CD4-positive, alpha-beta T cell treated with Interleukin-12 subunit alpha and Interleukin-12 subunit beta, for 1 hour (primary cell): ENCODE measurements at places on chromosomes 1 and 21.
A peak's percentile ranks its signal among the peaks of the same experiment; 100 is the strongest.

DNA sequence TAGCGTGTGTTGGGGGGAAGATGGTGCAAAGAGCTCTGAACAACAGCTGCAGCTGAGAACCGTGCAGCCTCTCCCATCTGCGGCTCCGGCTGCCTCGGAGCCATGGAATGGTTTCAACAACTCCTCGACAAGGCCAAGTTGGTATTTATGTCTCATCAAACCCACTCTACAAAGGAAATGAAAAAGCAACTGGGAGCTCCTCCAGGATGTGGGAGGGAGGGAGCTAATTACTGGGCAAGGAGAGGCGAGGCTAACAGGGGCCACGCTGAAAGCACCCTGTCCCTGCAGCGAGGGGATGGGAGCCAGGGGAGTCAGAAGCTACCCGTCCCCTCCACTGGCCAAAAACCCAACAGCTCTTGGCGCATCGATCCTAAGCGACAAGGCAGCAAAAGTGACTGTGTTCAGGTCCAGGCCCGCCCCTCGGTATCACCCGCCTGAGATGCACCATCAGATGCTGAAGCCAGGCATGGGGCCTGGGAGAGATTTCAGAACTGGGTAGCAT, 63.1 kb downstream of the ACOT7 start:
- no peak for DNase-seq

DNA sequence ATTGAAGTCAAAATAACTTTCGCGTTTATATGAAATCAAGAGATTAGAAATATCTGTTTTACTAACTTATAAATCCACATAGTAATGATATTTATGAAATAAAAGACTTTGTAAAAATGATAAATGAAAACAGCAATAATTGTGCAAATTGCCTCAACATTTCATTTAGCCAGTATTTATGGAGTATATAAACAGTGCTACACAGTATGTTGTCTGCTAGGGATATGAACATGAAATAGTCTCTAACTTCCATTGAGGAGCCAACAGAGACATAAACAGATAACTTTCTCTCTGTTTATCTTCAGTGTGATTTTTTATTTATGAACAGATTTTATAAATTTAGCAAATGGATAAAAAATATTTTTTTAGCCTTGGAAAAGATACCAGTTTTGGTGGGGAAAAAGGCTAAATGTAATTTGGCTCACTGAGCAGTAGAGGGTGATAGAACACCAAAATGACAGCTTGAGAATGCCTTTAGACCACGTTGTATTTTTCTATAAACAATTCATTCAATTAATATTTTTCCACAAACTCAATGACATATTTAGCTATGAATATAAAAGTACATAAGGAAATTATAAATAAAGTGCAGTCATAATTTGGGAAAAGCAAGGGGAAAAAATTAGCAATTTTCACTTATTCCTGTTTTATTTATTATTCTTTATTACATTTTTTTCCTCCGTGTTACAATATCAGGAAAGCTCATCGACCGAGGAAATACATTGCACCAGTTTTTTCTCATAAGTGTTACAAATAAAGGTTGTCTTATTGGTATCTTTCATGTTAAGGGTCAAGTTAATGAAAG, 47.5 kb upstream of the EEIG2 start:
- peak; percentile 63 for DNase-seq

DNA sequence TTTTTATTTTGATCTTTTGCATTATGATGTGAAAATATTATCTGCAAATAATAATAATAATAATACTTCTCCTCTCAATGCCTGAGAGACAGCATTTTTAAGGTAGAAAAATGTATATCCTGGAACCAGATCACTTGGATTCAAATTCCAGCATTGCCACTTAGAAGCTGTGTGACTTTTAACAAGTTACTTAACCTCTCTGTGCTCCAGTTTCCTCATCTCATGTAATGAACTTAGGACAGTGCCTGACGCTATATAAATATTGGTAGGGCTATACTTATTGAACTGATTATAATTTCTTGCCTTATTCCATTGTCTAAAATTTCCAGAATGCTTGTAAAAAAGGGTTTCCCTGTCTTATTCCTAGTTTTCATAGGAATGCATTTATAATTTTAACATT, 137.2 kb downstream of the IGSF21 start:
- DNase-seq, result no peak

DNA sequence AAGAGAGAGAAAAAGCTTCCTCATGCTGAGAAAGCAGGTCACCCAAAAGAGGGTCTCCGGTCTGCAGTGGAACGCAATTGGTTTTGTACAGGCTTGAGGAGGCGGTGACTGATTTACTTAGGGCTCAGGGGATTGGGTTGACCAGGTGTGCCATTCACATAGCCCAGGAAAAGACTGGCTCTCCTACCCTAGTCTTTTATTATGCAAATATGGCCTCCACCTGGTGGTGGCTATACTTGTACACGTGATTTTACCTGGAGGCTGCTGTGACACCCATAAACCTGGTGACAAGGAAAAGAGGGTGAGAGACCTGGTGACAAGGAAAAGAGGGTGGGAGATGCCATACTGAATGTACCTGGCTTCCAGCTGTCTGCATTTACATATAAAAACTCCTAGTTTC, 49.9 kb downstream of the DNTTIP2 start:
- DNase-seq, result no peak

DNA sequence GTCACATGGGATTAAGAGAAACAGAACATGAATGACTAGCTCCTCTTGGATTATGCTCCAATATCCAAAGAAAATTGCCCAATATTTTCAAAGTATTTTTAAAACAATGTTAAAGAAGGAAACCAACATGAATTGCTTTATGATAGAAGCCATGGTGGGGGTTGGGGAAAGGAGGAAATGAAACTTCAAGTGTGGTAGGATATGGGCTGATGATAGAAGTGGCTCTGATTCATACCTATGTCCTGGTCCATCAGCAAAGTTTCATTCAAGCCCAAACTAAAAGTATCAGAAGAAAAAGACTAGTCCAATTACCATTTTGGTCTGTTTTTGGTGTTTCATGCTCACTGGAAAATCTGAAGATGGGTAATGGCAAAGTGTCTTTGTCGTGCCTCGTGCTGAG, 104.2 kb upstream of the PROX1 start:
- no peak for DNase-seq

DNA sequence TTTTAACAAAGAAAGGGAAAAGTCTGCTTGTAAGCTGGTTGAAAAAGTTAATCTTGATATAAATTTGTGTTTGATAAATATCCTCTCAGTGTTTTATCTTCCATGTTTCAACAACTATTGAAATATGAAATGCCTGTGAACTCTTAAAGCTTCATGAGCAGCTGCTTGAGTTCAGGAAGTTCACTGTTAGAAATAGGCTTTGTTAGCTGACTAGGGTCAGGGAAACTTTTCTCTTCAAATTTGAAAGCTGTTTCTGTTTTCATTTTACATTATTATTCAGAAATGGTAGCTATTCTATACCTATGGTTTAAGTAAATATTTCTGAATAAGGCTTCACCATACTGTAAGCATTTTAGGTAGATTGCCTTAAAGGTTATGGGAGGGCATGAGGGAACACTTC, 191.7 kb downstream of the HS2ST1 start:
- no peak for DNase-seq

DNA sequence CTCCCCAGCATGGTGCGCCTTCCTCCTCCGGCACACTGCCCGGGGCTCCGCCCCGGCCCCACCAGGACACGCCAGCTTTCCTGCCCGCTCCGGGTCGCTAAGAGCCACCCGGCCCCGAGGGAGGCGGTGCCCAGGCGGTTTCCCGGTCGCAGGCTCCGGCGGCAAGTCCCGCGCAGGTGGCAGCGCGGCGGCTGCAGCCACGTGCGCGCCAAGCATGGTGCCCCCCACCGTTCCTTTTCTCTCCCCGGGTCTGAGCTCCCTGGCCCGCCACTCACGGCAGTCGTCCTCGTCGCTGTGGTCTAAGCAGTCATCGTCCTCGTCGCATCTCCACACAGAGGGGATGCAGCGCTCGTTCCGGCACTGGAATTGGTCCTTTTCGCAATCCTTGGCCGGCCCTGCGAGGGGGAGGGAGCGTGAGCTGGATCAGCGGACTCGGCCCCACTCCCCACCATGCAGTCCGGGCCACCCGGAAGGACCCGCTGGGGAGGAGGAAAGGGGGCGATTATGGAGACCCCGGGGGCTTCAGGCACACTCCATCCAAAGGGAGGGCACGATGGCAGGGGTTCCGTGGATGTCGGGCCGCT, 1.2 kb downstream of the LRP8 start:
- no peak for DNase-seq

DNA sequence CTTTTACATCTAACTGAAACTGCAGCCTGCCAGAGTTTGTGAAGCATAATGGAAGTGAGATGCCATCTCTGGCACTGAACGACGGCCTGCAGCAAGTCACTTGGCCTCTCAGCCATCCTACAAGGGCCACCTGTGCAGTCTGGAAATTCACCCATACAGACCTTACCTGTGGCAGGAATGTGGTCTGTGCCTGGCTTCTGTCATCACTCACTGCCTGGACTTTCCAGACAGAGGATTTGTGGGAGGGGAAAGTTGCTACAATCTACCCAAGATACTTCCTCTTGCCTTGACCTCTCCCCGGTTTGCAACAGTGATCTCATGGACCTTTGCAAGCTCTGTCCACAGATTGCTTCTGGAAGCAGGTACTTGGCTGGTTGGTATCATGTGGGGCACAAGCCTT, 58.4 kb upstream of the ATP1B1 start:
- DNase-seq, result no peak

DNA sequence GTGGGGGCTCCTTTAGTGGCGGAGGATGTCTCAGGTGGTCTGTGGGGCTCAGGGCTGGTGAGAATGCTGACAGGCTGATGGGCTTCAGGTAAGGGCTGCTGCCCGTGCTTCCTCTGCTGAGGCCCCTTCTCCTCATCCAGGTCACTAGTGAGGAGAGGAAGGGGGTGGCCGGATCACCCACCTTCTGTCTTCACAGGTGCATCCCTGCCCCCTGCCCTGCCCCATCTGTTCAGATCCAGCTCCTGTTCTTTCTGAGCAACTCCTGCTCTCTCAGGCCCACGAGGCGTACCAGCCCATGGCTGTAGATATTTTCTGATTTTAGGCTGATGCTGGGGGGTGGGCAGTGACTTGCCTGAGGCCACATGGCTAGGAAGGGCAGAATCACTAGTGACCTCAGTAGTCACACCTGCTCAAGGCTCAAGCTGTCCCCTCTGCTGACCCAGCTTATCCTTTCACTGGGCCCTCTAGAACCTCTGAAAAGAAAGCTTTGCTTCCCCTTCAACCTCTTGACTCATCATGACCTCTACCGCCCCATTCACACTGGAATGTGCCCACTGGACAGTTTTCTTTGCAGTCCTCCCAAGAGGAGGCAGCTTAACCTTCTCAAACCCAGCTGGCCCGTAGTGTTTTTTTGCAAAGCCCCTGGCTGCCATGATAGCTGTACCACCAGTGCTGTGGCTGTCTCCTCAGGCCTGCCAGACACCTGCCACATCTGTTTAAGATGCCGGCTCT, 14.8 kb downstream of the DCST2 start:
- no peak for DNase-seq

DNA sequence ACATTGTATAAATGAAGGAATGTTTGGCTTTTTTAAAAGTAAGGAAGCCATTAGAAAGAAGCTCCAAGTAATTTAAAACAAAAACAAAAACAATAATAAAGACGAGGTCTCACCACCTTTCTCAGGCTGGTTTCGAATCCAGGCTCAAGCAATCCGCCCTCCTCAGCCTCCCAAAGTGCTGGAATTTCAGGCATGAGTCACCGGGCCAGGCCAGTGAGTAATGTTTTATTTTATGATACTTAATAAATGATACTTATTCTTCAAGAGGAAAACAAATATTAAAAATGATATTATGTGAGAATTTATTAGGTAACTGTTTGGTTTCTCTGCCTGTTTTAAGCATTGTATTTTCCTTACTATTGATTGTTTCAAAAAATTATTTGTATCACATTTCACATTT, 201.4 kb upstream of the BRINP3 start:
- no peak for DNase-seq

DNA sequence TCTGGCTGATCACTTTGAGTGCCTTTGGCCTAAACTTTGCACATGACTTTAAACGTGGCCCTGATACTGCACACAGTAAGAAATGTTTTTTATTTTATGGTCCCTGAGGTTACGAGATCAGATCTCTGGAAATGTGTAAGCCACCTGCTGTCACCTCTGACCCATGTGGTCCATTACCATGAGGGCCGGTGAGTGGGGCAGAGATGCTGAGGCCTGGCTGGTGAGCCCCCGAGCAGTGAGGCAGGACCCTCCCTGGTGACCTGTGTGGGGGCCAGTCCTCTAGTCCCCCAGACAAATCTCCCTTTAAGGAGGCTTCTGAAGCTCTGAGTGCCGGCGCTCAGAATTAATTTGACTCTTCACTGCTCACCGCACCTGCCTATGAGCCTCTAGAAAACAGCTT, 12.4 kb downstream of the TFF3 start:
- no peak for DNase-seq

- DNase-seq, result no peak
Measured at GRCh38 chr21:37367336-37367702, 746 bp downstream of the DYRK1A start.

GRCh38 chr1:64743954-64744491, 852 bp upstream of the RAVER2 start:
- no peak for DNase-seq

DNA sequence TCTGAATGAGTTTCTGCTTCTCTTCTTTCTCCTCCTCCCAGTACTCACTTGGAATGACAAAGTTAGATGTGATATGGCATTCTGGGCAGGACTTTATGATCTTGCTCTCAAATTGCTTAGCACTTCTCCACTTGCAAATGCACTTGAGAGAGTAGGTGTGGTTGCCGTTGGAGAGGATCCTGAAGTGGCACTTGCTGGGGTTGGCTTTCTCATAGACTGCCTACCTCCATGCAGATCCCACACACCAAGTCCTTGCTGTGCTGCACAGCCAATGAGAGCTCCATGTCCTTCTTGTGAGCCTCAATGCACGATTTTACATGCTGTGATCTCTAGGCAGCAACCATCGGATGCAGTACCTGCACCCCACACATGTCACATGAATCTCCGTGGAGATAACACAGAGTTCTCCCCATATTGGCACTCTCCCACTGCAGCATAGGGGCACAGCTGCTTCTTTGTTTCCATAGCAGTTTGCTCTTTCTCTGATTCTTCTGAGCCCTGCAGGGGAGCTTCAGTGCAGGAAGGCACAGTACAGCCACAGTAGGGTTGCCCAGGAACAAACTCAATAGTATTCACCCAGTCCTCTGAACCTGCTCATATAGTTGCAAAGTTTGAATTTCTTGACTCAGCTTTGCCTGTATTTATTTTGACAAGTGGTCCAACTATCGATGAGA, 45.2 kb downstream of the ZNF691 start:
- DNase-seq, result no peak

GRCh38 chr21:45114475-45114874, 40.1 kb downstream of the ADARB1 start:
- no peak for DNase-seq

GRCh38 chr1:213416461-213417224, 365.6 kb downstream of the RPS6KC1 start:
- DNase-seq, result no peak
